Stimulated activated CD8-positive, alpha-beta memory T cell treated with anti-CD3 and anti-CD28 coated beads, Interleukin-15, amount 100 ng/mL, for 24 hours (primary cell): ENCODE measurements at places on chromosomes 16 and 17.

GRCh38 chr16:79677799-79678530 is 77.4 kb upstream of the MAF start:
- DNase-seq = no peak

GRCh38 chr16:77668201-77668600 is 54.1 kb upstream of the NUDT7 start:
- no peak for DNase-seq

- no peak for DNase-seq
Measured at GRCh38 chr17:50052822-50053653, 2.9 kb upstream of the ITGA3 start.

DNA sequence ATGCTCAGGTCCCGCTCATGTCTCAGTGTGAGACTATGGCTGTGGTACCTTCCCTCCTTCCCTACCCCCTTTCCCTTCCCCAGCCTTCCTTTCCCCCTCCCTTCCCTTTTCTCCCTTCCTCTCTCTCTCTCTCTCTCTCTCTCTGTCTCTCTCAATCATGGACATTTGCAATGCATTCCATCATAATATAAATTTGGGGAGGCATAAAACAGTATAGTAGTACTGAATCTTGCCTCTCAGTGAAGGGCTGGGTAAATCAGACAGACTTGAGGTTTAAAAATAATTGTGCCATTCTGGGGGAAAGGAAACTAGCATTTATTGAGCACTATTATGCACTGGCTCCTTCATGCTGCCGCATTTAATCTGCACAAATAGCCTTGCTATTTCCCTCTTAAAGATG is 4.3 kb downstream of the ZKSCAN2 start:
- DNase-seq = no peak

- DNase-seq = no peak
Measured at GRCh38 chr17:76862494-76862893, 5.7 kb upstream of the MGAT5B start.

GRCh38 chr17:17132746-17133145 is 73.4 kb downstream of the PLD6 start:
- no peak for DNase-seq

DNA sequence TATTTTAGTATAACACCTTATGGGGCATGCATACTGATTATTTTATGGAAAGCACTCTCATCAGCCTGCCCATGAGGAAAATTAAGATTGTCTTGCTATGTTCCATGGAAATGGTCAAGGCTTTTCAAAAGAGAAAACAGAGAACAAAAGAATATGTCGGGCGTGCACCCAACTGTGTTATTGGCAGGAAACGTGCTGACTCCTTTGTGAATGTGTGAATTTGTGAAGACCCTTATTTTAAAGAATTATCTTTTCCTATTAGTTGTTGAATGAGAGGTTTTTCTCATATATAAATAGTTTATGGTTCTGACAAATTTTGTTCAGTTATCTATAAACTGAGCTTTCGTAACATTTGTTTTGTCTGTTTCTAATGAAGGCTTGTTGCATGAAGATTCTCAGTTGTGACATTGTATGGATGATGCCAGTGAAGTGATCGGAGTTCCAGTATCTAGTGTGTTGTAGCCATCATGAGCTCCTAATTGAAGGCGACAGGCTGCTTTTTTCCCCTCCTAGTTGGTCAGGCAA is 180.0 kb downstream of the BCAS3 start:
- no peak for DNase-seq

- no peak for DNase-seq
Measured at GRCh38 chr17:2004435-2004952, 20.6 kb downstream of the RTN4RL1 start.

DNA sequence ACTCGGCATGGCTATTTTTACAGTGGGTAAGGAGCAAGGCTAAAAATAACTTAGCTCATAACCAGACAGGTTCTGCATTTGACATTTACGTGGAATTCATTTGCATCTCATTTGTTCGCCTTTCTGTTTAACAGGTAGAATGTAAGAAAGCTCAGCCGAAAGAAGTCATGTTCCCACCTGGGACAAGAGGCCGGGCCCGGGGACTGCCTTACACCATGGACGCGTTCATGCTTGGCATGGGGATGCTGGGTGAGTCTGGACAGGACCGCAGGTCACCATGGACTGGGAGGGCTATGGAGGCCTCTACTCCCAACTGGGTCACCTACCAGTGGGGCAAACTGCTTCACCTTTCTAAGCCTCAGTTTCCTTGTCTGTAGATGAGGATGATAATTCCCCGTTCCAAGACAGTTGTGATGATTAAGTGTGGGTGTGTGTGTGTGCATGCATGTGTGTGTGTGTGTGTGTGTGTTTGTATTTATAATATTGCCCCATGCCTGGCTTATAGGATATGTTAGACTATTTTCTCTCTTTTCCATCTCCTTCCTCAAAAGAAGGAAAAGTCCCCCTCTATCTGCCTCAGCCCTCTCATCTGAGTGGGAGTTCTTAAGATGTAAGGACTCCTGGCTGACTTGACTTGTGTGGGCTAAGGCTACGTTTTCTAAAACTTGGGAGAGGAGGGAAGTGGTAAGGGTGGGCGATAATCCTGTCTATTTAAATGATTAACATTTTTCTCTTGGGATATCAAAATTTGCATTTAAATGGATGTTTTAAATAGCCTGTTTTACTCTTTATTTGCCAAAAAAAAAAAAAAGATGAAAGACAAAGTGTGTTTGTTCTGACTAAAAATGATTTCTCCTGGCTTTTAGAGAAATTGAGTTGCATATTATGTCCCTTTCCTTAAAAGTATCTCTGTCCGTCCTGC is 129.0 kb downstream of the CCDC182 start:
- DNase-seq = no peak

DNA sequence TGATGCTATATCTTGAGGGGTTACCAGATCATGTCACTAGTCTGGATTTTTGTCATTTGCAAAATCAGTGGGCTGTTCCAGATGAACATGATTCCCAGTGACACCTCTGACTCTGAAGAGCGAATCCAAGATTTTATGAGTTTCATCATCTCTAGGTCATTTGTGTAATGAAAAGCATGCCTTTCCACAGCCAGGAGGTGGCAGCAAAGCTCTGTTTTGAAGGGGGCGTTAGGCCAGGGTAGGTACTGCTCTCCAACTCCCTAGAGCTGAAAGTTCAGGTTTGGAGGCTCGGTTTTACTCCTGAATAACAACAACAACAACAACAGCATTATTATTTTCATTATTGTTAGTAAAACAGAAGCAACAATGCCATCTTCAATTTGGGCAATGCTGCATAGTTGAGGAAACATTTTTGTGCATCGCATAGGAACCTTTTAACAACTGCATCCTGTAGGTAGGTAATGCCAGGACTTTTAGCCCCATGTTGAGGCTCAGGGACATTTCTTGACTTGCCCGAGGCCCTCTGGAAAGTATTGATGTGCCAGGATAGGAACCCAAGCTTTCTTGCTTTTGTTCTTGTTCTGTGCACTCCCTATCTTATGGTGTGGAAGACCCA is 77.0 kb downstream of the MYH13 start:
- DNase-seq = no peak

DNA sequence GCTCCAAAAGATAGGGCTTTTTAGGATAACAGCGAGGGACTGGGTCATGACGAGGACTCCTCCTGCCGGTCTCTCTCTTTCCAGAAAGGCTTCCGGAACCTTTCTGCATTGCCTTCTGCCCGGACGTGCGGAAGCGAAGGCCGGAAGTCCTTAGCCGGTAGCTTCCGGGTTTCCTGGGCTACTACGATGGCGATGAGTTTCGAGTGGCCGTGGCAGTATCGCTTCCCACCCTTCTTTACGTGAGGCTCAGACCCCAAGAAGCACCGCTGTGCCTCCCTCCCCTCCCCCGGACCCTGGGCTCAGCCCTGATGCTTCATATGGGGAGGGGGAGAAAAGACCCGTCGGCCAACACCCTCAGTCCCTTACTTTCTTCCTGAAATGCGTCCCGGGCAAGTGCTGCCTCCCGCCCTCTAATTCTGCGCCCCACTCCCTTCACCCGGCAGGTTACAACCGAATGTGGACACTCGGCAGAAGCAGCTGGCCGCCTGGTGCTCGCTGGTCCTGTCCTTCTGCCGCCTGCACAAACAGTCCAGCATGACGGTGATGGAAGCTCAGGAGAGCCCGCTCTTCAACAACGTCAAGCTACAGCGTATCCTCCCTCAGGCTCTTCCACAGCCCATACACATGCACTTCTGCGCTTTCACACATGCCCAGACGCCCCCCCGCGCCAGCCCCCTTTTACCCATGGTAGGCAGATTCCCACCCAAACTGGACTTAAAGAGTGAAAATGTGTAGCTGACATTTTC is at the start of gene VPS25:
Gene VPS25, plus strand, starts transcription at position 160 of the 746 bp plus-strand sequence. Its CDS starts 27 bp downstream, at position 187.
- DNase-seq = peak; percentile 47

DNA sequence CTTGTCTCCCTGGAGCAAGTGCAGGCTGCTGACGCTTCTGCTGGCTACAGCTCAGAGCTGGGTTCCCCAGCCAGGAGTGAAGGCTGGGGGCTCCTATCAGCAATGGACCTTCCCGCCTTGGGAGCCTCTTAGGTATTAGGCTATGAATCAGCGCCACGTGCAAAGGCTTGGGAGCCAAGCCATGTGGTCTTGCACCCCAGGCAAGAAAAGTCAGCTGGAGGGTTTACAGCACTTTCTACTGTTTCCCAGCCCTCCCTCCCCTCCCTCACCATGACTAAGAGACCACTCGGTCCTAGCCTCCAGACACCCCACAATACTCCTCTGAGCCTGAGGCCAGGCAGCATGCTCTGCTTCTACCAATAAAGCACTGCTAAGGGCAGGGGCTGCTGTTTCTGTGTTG is 12.3 kb downstream of the EPX start:
- no peak for DNase-seq

DNA sequence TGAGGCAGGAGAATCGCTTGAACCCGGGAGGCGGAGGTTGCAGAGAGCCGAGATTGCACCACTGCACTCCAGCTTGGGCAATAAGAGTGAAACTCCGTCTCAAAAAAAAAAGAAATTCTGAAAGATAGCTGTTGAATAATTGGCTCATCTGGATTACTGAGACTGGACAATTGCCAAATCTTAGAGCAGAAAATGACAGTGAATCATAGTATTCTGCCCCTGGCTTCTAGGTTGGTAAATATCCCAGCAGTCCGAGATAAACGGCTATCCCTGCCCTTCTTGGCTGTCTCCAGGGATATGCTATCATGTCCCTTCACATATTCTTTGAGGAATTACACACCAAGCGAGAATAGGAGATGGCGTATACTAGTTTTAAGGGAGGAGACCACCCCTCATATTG is 35.5 kb upstream of the METTL16 start:
- no peak for DNase-seq

DNA sequence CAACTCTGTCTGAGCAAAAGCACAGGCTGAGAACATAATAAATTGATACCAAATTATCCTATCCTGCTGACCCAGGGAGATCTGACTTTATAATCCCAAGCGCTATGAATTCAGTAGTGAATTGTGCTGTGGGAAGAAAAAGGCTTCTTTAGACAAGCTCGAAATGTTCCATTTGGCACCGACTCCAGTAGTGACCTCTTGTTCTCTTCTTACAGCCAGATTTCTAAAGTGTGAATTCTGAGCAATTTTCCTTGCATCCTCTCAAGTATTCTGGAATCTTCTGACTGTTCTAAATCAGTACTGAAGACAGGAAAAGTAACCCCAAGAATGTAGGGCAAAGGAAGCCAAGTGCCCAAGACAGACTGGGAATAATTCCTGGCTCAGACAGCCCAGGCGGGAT is 58.2 kb downstream of the CDYL2 start:
- DNase-seq = no peak

DNA sequence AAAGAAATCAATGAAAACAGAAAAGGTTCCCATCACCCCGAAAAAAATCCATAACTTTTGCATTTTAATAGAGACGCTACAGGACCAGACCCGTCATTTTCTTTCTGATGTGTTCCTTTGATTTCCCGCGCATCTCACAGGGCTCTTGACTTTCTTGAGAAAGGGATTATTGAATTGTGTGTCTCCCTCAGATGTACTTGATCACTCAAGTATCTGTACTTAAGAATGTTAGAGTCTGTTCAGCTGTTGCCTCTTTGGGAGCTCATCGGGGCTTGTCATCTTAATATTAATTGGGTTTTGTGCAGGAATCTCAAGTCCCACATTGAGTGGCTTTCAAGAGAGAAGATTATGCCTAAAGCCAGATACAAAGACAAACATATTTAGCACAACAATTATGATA is 606.4 kb upstream of the SALL1 start:
- DNase-seq = no peak

DNA sequence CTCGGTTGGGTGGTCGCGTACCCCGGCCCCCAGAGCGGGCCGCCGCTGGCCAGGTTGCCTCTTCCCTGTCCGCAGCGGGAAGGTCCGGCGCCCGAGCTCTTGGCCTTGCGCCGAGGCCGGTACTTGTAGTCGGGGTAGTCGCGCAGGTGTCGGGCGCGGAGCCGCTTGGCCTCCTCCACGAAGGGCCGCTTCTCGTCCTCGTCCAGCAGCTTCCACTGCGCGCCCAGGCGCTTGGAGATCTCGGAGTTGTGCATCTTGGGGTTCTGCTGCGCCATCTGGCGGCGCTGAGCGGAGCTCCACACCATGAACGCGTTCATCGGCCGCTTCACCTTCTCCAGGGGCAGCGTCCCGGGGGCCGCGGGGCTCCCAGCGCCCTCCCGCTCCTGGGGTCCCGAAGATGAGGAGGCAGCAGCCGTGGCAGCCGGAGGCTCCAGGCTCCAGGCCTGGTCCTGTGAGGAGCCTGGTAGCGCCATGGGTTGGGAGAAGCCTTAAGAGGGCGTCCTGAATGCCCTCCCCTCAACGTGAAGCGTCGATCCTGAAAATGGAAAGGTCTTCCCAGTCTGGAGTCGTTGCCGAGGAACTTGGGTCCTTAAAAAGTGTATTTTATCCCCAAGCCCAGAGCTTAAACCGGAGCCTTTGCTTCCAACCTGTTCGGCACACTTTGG is 558 bp downstream of the SOX15 start:
- no peak for DNase-seq
